ENCODE measurements at places on chromosomes 12 and 14. TPM values are rescaled to one million over a fixed set of nuclear protein-coding genes. Genes with fewer than 3 reads are reported as not detected.

The ST8SIA1 gene
- not detected for total RNA-seq

The B3GNT4 gene
- 0.35 TPM for total RNA-seq

The GPR132 gene
- not detected for total RNA-seq

GRCh38 chr14:36268121-36268520, 52.3 kb downstream of the MBIP start:
- no peak for DNase-seq

The PPP2R3C gene
- total RNA-seq: 73.4 TPM

The MEG3 gene
- 0.69 TPM for total RNA-seq

All from NCI-H460 (cell line).